ENCODE measurements at places on chromosomes 5 and 9.

- DNase-seq = no peak
These were observed 166.9 kb downstream of the CDC42SE2 start for GRCh38 chr5:131430794-131431193.

GRCh38 chr9:130480673-130481072 lies 35.9 kb downstream of the ASS1 start:
- DNase-seq = peak; percentile 94

- peak; percentile 96 for DNase-seq
These were observed at the start of gene MCIDAS for GRCh38 chr5:55226934-55227663. MCIDAS (minus strand) TSS chr5:55227315; CDS start chr5:55227138, 177 bp downstream.

DNA sequence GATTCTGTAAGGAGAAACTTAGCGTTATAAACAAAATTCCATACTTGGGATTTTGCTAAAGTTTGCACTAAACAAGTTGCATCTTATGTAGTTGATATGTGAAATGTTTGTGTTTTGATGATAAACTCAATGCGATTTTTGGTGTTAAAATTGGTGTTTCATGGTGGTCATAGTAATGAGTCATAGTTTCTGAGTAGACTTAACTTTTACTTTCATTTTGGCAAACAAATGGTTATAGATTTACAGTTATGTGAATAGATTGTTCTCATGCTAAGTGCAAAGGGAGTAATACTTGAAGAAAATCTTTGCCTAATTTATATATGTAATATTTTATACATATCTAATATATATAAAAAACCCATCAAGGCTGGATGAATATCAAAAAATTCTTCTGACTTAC lies 107.3 kb upstream of the ELAVL2 start:
- DNase-seq = no peak

DNA sequence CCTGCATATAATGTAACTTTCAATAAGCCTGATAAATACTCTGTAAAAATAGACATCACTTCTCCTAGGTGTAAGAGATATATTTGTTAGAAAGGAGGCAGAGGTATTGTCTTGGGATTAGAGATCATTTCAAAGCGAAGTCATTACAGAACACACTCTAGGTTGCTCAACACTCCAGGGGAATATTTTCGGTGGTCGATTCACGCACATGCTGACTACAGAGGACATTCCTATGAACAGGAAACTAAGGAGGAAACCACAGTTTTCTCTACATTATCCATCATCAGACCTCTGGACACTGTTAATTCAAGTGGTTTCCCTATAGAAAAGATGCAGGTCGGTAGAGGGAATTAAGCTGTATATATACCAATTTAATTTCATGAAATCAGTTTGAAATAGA lies 370.0 kb downstream of the NDUFS4 start:
- no peak for DNase-seq

DNA sequence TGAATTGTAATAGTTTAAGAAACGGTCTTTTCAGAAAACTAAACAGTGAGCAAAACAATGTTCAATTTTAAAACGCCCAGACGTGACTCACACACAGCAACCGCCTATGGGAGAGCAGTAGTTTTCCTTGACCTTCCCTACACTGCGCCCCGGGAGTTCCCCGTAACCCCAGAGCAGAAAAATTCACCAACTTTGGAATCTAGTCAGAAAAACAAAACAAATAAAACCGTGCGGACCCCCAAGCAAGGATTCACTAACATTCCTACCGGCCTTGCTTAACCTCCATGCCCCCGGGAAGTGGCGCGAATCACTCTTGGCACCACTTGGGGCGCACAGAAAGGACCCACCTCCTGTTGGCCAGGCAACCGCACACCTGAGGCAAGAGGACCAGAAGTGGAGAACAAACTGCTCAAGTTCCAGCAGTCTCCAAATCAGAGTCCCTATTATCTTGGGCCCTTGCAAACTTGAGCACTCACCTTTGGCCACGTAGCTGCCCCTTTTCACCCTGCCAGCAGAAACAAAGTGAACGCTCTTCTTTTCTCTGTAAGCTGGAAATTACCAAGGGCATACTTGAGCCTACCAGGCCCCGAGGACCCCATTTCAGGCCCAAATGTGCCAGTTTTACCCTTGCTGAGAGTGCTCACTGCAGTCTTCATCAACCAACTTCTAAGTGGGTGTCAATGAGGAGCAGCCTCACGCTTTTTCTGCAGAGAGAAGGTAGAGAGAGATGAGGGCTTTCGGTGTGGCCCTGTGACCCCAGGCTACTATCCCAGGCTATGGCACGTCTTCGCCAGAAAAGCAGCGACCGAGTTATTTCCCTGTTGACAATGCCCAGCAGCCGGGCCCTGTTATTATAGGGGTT lies 189.7 kb downstream of the MEF2C start:
- peak; percentile 69 for DNase-seq
